ENCODE measurements at places on chromosomes 1 and 21. TPM values are rescaled to one million over a fixed set of nuclear protein-coding genes. Genes with fewer than 3 reads are reported as not detected.

DNA sequence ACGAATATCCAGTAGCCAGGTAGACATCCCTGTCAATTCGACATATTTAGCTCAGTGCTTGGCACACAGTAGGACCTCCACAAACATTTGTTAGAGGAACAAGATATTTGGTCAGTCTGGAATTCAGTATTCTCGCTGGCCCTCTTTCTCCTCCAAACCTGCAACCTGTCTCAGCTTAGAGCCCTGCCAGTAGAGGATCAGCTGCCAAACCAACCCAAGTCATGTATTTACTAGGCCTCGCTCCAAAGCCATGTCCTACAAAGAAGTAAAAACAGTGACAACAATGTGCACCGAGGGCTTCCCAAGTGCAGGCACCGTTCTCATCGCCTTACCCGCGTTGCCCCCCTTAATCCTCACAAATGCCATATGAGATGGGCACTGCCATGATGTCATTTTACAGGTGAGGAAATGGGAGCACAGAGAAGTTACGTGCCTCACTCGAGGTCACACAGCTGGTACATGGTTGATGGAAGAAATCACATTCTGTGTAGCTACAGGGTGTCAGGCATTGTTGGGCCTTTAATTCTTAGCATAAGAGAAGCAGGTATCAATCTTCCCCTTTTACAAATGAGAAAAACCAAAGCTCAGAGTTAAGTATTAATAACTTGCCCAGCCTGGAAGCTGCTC is 26.0 kb upstream of the CDCA8 start:
- H3K4me3 ChIP-seq: no peak overlapping the region
- H3K27ac ChIP-seq: no peak overlapping the region
- no peaks in the 10 kb centered on the region for H3K4me1 ChIP-seq
- H3K36me3 ChIP-seq: no peaks in the 10 kb centered on the region
- no peaks in the 10 kb centered on the region for H3K27me3 ChIP-seq
- DNase-seq: no peak

DNA sequence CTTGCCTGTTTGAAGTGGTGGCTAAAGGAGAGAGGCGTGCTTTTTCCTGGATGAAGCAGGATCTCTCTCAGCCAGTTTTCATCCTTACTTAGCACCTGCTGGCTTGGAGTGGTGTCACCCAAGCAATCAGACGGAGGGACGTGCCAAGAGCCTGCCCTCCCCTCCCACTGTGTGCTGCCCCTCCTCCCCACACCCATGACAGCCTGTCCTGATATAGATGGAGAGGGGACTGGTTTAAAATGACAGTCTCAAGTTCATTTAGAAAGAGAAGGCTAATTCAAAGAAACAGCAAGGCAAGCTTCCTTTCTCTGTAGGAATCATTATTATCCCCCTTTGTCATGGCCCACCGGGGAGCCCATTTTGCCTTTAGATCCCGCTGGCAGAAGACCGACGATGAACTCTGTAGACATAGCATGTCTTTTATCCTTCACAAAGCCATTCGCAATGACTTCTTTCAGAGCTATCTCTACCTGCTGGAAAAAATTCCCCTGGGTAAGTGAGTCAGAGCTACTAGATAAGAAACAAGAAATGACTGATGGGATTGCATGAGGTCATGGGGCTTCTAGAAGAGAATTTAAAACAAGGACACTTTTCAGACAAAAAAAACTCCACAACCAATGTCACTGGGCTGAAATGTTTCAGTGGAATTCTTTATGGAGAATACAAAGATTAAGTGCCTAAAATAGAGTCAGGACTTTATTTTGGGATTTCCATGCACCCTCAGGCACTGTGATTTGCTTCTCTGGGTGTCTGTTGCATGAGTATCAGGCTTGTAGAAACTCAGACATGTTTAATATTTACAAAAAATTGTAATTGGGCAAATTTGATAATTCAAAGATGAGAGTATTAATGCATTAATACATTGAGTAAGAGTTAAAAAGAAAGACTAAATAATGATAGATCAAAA is at the start of gene NTMT2:
TSS of gene NTMT2 (plus strand) at position 190 of the 907 bp plus-strand sequence. CDS start at position 339, 149 bp downstream.
- H3K27ac ChIP-seq: no peak within 1 kb of the TSS
- H3K27me3 ChIP-seq: no peaks in the 10 kb centered on the region
- no peaks in the 10 kb centered on the region for H3K4me1 ChIP-seq

- H3K4me3 ChIP-seq: no peak overlapping the region
- no peaks in the 10 kb centered on the region for H3K36me3 ChIP-seq
- no peak for DNase-seq
These were observed 358.7 kb downstream of the RRAGC start for GRCh38 chr1:38500891-38501290.

DNA sequence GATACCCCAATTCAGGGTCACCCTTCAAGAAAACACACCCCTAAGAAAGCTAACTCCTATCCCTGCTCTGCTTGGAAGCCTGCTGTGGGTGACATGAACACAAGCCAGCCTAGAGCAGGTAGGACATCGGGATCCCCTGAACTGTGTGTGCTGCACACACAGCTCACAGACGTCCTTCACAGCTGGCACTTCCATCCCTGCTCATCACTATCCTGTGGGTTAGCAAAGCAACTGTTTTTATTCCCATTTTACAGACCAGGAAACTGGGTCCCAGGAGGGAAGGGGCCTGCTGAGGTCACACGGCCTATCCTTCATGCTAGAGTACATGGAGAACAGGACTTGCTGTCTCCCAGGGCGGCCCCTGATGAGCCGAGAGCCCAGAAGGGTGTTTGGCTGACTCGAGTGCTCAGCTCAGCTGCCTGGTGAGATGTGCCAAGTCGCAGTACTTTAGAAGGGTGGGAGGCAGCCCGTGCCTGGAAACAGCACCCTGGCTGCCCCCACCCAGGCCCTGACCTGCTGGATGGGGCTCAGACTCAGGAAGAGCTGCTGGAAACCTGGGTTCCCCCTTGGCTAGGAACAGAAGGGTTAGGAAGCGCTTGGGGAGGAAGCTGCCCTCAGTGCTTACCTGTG is 28.3 kb upstream of the BTG2 start:
- peak overlapping the region; percentile 11 for H3K27ac ChIP-seq
- H3K27me3 ChIP-seq: no peaks in the 10 kb centered on the region
- peaks cover 48% of the 10 kb centered on the region for H3K4me1 ChIP-seq
- H3K4me3 ChIP-seq: peak overlapping the region; percentile 20
- DNase-seq: no peak

DNA sequence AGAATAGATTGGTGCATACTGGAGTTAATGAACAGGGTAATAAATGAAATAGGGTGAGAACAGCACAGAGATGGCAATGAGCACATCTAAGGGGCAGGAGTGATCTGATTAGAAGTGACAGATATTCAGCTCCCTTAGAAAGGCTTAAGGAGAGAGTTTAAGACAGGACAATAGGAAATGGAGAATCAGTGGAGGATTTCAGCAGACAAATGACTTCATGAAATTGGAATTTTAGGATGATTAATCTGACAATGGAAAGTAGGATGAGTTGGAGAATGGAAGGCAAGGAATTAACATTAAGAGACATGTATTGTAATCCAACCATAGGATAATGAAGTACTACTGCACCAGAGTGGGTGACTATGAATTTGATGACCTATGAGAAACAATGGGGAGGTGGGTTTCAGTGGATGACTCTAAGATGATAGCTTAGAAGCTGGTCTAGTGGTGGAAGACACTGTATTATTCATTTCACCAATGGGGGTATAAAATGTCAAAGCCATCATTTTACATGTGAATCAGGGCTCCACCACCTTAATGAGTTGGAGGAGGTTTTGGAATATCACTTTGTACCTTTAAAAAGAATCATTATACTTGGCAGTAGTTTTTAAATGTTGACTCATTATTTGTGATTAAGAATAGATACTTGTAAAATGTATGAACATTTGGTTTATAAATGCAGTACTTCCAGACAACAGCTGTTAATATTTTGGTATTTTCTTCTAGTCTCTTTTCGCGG is 139.1 kb downstream of the PLA2G4A start:
- H3K36me3 ChIP-seq: no peaks in the 10 kb centered on the region
- no peaks in the 10 kb centered on the region for H3K27me3 ChIP-seq
- H3K4me3 ChIP-seq: no peak overlapping the region
- no peak for DNase-seq

DNA sequence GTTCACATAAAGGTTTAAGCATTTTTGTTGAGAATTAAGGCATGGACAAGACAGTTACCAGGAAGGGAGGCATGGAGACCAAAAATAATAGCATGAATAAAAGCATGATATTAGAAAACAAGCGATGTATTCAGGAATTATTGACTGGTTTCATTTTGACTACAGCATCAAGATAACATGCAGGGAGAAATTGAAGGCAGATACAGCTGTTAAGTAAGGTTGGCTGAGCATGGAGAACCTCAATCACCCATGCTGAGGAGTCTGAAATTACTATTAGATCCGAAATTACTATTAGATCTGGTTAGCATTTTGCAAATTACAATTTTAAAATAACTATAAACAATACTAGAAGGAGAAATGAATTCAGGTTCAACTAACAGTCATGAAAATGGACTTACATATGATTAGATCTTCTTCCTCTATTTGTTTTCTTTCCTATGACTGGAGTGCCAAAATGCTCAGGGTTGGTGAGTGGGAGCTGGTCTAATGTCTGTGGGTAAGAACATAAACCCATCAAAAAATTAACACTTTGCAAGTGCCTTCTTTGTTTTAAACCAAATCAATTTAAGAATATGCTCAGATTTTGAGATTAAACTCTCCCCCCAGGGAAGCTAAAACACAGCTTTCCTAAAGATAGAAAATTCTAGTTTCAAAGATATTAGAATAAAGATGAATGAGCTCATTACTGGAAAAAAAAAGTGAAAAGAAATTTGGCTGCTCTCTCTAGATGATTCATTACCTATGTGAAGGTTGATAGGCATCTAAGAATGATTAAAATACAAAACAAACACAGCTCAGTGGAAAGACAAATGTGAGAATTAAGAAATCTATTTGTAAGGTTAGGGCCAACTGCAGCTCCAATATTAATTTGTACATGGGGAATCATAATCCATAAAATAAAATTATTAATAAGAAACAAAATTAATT is 81.7 kb downstream of the ARID4B start:
- H3K27ac ChIP-seq: peak overlapping the region; percentile 14
- H3K4me3 ChIP-seq: no peak overlapping the region
- peaks cover 35% of the 10 kb centered on the region for H3K4me1 ChIP-seq
- no peaks in the 10 kb centered on the region for H3K36me3 ChIP-seq
- H3K27me3 ChIP-seq: no peaks in the 10 kb centered on the region
- DNase-seq: no peak

The DDAH1 gene
- total RNA-seq: not detected

The CD58 gene
- 25.2 TPM for total RNA-seq

The HIVEP3 gene
- total RNA-seq: 10.5 TPM

The UBE2U gene
- not detected for total RNA-seq

The LDLRAD2 gene
- not detected for total RNA-seq

The SIM2 gene
- total RNA-seq: not detected

The DNASE2B gene
- total RNA-seq: not detected
